Activated CD8-positive, alpha-beta T cell treated with anti-CD3 and anti-CD28 coated beads, Interleukin-2, amount 10 ng/mL, durations not matched to agents 7 days and 5 days (primary cell): ENCODE measurements at places on chromosomes 13 and 19.

GRCh38 chr13:111975539-111976473 is 91.1 kb upstream of the SOX1 start:
- no peak for DNase-seq

GRCh38 chr13:33542309-33543088 is 256.9 kb upstream of the STARD13 start:
- DNase-seq = peak; percentile 97

- DNase-seq = peak; percentile 92
Measured at GRCh38 chr19:14381689-14382474, 638 bp downstream of the ADGRE5 start.

- DNase-seq = no peak
Measured at GRCh38 chr13:40351537-40352379, 314.7 kb downstream of the FOXO1 start.

DNA sequence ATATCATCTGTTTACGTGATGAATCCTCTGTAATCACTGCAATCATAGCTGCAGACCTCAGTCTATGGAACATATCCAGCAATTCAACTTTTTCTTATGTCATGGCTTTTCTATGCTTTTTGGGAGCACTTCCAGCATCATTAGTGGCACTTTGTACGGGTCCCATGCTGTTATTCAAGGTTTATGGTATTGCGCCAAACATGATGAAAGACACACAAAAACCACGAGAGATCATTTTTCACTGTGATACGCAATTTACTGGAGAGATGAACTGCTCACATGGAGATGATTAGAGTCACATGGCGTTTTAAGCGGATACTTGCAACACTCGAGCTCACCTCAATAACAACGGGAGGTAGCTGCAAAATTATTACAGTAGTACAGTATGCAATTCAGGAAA is 2101.7 kb upstream of the PCDH20 start:
- DNase-seq = no peak

DNA sequence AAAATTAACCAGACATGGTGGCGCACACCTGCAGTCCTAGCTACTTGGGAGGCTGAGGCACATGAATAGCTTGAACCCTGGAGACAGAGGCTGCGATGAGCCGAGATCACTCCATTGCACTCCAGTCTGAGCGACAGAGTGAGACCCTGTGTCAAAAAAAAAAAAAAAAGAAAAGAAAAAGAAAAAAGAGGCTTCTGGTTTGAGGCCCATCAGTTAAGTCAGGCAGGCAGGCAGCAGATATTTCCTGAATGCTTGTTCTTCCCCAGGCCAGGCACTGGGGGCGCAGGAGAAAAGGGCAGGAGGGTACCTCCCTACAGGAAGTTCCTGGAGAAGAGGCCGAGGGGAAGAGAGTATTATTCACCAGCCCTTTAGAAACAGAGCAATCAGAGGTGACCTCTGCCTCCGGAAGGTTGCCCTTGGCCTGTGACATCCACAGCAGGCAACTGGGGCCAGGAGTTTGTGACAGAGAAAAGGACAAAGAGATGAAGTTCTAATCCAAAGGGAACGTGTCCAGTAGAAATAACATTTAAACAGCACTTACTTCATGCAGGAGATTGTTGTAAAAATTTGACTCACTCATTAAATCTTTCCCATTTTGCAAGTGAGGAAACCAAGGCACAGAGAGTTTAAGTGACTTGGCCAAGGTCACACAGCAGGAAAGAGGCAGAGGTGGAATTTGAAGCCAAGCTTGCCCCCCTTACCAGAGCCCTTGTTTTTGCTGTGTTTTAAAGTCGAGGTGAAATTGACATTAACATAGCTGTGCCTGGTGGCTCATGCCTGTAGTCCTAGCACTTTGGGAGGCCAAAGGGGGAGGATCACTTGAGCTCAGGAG is 4.3 kb upstream of the RLN3 start:
- no peak for DNase-seq

DNA sequence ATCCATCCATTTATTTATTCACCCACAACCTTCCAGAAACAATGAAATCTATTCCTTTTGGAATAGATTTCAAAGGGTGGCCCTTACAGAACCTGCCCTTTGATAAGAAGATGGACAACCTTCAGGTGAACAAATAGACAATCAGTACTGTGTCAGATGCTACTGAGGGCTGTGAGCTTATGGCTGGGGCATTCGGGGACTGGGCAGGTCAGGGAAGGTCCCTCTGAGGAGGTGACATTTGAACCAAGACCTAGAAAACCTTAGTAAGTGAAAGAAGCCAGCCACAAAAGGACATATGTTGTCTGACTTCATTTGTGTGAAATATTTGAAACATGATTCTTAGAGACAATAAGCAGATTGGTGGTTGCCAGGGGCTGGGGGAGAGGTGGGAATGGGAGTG is 15.7 kb downstream of the ACTL9 start:
- no peak for DNase-seq

DNA sequence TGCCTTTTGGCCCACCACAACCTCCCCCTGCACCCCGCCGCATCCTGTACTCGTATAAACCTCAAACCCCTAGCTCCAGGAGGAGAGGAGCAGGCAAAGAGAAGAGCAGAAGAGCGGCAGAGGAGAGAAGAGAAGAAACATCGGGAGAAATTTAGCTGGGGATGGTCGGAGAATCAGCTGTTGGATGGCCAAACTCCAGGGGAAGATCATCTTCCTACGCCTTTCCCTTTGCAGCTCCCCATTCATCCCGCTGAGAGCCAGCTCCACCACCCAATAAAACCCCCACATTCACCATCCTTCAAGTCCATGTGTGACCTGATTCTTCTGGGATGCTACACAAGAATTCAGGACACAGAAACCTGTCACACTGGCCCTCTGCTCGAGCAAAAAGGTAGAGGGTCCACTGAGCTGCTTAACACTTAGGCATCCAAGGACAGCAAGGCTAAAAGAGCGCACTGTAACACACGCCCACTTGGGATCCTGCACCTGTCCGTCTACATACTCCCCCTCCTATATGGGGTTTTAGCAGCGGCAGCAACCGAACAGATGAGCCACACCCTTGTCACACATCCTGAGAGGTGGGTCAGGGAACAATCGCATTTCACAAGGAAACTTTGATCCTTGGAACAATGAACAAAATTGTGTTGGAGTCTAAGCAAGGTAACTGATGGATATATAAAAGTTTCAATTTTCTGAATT is 51.6 kb upstream of the MIR17HG start:
- DNase-seq = no peak

GRCh38 chr19:55597501-55597921 is 1.8 kb downstream of the FIZ1 start:
- DNase-seq = no peak

GRCh38 chr19:29858000-29858596 is 46.3 kb downstream of the CCNE1 start:
- peak; percentile 54 for DNase-seq

DNA sequence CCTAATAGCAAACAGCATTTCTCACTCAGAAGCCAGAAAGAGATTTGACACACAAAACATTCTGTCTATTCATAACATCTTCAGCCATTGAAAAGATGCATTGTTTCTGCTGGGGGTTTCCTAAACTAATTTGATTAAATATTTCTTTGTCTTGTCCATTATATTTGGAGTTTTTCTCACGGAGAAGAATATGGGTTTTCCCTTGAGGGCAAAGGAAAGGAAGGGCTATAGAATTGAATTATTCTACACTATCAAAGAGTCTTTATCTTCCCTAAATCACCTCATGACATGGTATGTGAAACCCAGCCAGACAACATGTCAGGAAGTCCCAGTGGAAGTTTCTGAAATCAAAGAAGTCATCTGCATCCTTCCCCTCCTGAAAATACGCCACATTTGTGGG is 186.4 kb downstream of the SHISA2 start:
- DNase-seq = no peak

DNA sequence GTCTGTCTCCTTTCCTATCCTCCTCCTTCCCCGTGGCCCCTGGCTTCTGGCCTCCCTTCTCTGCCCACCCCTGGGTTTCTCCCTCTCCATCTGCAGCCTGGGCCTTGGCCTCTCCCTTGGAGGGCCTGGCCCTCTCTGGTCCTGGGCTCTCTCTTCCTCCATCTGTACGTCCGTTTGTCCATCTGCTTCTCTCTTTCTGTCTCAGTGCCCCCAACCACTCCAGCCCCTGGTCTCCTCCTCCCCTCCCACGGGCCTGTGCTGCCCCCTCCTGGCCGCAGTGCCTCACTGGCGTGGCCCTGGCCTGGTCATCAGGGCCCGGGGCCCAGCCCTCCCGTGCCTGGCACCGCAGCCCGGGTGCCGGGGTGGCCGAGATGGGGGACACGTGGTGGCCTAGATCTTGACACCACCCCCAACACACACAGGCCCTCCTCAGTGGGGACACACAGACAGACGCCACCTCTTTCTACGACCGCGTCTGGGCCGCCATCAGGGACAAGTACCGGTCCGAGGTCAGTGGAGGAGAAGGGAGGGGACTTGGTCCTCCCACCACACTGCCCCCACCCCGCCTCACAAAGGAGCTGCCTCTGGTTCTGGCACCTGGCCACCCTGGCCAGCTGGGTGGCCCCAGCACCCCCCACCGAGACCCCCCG is 11.3 kb downstream of the PRKCSH start:
- DNase-seq = peak; percentile 49

- no peak for DNase-seq
Measured at GRCh38 chr13:90951663-90952062, 395.8 kb upstream of the MIR17HG start.

- DNase-seq = no peak
Measured at GRCh38 chr13:30802501-30802900, 67.2 kb downstream of the ALOX5AP start.

DNA sequence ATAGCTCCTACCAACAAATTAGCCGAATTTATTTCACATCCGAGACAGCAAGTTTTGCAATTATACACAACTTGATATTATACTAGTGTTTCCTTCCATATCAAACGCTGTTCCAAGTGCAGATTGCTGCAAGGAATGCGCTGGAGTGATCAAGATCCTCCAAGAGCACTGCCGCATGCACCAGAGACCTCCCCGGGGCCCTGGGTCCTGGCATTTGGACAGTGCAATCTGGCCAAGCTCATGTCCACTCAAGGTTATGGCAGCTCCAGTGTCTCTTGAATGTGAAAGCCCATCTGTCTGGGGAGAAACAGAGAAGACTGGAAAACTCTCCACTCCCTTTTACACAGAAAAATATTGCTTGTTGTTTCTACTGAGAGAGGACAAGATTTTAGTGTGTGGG is 111.9 kb downstream of the HSPH1 start:
- no peak for DNase-seq

GRCh38 chr19:33947265-33947964 is 150.7 kb downstream of the KCTD15 start:
- DNase-seq = no peak

DNA sequence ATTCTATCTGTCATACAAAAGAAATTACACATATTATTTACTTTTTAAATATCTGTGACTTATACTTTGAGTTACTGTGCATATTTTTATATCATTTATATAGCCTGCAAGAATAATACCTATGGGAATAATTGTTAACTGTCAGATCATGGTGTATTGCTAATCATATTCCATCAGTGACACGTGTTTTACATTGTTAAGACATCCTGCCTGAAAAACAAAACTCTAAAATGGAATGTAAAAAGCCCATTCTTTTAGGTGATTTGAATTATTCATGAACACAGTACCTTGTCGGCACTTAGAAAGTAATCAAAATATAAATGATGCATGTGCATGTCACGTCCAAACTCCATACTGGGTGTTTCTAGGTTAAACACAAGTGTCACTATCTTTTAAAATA is 533.8 kb upstream of the PCDH9 start:
- DNase-seq = no peak

DNA sequence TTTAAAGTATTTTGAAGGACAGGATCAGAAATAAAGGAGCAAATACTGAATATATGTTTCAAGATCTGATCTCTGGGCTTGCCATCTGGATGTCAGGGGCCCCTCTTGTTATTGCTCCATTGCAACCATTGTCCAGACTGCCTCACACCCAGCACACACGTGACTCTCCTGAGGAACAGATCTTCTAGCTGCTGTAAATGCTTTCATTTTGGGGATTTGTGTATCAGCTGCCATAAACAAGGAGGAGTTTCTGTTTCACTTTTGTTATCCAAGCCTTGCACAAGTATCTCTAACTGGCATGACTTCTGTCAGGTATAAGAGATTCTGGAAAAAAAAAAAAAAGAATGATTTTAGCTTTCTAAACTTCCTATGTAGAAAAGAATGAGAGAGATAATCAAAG is 1624.1 kb upstream of the PRR20A start:
- DNase-seq = no peak

- DNase-seq = no peak
Measured at GRCh38 chr13:30776661-30777060, 41.3 kb downstream of the ALOX5AP start.
